ENCODE measurements at places on chromosomes 3 and 15.

DNA sequence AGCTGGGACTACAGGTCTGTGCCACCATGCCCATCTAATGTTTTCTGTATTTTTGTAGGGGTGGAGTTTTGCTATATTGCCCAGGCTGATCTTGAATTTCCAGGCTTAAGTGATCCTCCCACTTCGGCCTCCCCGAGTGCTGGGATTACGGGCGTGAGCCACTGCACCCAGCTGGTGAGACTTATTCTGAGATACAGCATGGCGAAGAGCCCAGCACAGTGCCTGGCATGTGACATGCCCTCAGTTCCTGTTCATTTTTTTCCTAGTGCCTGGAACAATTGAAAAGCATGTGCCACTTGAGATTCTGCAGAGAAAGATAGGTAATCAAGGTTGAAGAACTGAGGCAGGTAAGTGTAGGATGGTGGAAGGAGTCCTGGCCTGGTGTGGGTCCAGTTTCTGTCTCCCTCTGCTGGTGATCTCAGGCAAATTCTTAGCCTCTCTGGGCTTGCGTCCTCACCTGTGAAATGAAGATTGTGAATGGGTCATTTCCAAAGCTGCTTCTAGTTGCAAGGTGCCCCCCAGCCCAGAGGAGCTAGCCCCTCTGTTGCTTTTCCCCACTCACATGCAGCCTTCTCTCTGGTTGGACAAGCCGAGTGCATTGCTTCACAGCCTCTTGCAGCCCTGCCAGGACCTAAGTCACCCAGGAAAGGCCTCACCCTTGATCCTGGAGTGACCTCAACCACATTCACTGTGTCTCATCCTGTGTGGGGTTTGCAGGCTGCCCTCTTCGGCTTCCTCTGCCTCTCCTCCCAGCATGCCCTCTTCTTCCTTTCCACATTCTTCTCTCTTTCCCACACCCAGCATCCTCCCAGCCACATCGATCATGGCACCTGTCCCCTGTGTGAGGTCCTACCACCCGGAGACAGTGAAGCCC is 4.3 kb upstream of the RHCG start:
- DNase-seq, result no peak

GRCh38 chr3:118412503-118412902 is 622.1 kb downstream of the IGSF11 start:
- no peak for DNase-seq

DNA sequence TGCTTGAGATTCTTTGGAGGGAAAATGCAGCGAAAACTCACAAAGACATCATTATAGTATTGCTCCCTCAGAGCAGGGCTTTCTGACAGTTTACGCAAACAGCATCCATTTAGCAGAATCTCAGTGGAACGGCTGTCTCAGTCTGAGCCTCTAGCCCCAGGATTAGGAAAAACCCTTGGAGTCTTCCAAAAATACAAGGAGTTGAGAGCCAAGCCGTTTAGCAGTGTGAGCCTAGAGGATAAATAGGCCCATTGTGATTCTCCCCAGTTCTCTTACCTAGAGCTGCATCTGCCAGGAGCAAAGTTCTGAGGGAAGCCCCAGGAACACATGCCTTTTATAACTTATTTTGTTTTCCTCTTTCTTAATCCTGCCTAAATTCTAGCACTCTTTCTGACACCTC is 359.6 kb downstream of the NTRK3 start:
- no peak for DNase-seq

DNA sequence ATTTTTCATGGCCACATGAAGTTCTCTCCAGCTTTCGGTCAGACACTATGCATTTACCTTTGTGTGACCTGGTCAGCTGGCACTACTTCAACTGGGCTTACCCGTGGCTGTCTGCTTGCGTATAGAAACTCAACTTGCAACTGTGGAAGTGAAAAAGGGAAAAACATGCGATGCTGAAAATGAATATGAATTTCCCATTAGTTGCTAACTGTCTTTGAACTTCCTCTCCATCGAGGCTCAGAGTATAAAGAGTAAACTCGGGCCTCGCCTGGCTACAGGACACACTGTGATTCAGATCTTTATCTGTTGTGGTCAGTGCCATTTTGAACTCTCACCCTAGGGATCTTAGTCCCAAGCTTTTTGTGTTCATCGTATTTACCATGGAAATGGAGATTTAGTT is 26.8 kb downstream of the NFKBIZ start:
- DNase-seq, result no peak
